AG04450 (cell line): ENCODE measurements at places on chromosomes 4 and X.

DNA sequence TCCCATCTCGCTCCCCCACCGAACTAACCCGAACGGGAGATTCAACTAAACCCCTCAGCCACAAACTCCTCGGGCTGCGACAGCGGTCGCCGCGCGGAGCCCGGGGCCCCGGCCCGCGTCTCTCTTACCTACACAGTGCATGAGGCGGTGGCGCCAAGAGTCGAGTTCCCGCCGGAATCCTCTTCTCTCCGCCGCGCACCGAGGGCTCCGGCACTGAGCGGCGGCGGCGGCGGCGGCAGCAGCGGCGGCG, 160 bp downstream of the LCORL start:
- DNase-seq, result no peak

GRCh38 chr4:10032625-10033024, 11.3 kb upstream of the SLC2A9 start:
- no peak for DNase-seq

- DNase-seq, result no peak
These were observed 31.0 kb upstream of the SOD3 start for GRCh38 chr4:24764345-24764744.

- no peak for DNase-seq
These were observed 49.5 kb downstream of the JADE3 start for GRCh38 chrX:46961574-46962283.

DNA sequence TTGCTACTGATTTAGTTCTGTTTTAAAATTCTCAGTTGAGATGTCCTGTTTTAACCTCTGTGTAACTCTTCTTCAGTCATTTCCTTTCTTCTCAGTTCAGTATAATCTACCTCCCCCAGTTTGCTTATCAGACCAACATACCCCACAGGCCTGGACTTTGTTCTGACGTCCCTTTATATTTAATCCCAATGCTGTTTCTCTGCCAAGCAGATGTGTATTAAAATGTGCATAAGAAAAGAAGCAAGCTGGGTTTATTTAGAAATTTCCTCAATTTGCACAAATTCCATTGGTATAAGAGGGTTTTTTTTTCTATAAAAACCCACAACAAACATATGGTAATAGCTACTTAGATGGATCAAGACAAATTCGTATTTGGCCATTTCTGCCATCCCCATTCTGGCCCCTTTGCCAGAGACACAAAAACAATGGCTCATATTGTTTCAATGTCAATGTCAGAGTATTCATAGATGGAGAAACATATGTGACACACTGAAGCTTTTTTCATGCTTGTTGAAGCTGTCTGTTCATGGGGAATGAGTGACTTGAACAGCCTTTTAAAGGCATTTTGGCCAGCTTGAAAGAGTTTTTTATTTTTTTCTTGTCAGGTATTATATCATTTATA, 24.5 kb downstream of the HCCS start:
- DNase-seq, result no peak

GRCh38 chrX:33970028-33970967, 161.8 kb downstream of the FAM47A start:
- no peak for DNase-seq

- no peak for DNase-seq
These were observed 168.5 kb downstream of the IL15 start for GRCh38 chr4:141804836-141805235.

- DNase-seq, result no peak
These were observed 106.7 kb downstream of the KIT start for GRCh38 chr4:54764476-54764875.

- no peak for DNase-seq
These were observed 513 bp downstream of the NHSL2 start for GRCh38 chrX:71910986-71911730.

DNA sequence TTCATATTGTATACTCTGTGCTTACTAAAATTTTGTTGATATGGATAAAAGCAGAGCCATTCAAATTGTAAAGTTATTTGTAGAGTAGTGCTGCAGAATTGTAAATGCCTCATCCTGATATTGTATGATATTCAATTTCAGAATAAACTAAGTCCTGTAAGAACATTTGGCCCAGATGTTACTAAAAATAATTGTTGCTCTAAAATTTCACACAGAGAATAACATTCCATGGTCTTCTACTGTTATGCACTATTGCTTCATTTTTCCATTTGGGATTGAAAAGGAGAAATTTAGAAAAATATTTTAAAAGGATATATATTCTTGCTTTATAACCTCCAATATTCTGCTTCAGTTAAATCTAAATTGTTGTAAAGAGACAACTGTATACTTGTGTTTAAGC, 195.6 kb downstream of the LARP7 start:
- no peak for DNase-seq

DNA sequence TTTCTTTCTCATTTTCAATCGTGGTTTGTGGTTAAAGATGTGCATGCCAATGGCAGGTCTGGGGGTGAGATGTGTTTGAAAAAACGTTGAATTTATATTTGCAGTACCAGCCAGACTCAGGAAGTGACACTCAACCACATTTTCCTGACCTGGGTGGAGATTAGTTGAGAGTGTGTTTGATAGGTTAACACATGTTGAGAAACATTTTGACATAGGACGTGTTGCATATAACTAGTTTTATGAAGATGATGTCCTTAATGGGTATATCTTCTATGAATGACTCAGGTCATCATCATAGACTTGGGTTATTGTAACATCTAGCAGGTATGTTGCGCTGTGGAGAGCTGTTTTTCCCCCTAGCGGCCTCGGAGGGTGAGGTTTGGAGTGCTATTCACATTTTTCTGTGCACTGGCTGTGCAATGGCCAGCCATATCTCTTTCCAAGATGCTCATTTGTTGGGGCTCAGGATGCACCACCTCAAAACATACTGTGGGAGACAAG, 21.7 kb upstream of the CD38 start:
- DNase-seq, result no peak

DNA sequence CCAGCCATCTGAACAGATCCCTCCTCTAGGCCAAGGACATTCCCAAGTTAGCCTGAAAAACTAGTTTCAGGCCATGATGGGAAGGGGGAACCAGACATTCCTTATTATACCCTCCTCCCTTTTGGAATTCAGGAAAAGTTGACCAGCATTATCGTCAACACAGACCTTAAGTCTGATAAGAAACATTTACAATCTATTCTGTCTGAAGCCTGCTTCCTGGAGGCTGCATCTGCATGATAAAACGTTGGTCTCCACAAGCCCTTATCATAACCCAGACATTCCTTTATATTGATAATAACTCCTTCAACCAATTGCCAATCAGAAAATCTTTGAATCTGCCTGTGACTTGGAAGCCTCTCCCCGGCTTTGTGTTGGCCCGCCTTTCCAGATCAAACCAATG, 44.3 kb downstream of the EFHC2 start:
- no peak for DNase-seq

- DNase-seq, result peak; percentile 36
These were observed at the start of gene ARMCX2 for GRCh38 chrX:101659601-101660063. TSS of gene ARMCX2 (minus strand) at chrX:101659850. CDS start at chrX:101657588, 2,262 bp downstream.

DNA sequence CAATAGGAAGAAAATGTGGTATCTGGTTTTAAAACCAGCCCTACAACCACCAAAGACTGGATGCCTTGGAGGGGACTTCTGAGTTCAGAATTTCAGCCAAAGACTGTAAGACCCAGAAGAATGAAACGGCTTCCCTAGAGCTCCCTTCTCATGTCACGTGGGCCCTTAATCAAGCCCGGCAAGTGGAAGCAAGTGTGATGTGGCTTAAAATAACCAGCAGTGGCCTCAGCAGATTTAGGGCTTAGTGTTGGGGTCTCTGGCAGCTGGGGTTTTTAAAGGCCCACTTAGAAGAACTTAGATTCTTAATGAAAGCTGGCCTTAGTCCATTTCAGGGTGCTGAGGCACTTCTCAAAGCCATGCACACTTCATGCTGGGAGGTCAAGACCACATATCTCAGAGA, 111.2 kb upstream of the TBC1D9 start:
- no peak for DNase-seq

- DNase-seq, result no peak
These were observed 142.5 kb downstream of the HHIP start for GRCh38 chr4:144788469-144788868.

GRCh38 chr4:3703677-3704521, 62.3 kb upstream of the ADRA2C start:
- no peak for DNase-seq

GRCh38 chr4:97150966-97151365, 992.3 kb downstream of the STPG2 start:
- no peak for DNase-seq

DNA sequence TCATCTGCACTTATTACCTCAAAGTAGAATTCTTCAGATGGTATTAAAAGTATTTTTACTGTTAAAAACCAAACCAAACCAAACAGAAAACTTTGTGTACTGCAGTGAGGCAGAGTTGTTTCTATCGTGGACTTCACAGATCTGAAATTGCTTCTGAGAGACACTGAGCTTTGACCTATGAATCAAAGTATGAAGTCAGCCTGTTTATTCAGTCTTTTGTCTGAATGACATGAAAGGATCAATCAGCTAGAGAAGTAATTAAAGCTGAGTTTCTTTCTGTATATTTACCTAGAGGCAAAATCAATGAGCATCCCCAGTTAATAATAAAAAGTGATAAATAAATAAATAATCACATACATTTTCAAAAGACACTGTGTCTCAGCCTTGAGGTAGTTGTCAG, 2121.0 kb downstream of the PCDH7 start:
- no peak for DNase-seq

DNA sequence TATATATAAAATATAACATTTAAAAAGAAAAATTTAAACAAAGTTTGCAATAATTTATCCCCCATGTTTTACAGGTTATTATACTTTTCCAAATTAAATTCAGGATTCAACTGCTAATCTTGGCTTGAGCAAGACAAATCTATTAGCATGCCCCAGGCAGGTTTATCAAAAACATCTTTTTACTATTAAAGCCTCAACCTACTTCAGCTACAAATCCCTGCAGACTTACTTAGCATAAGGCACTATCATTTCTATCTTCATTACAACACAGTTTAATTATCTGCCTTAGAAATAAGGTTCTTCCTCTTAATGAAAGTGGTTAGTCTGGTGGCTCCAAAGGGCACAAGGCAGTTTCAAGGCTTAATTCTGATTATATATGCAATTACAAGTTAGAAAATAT, 477.6 kb downstream of the PACRGL start:
- no peak for DNase-seq

GRCh38 chrX:134721766-134722532, 63.7 kb upstream of the PLAC1 start:
- DNase-seq, result no peak

DNA sequence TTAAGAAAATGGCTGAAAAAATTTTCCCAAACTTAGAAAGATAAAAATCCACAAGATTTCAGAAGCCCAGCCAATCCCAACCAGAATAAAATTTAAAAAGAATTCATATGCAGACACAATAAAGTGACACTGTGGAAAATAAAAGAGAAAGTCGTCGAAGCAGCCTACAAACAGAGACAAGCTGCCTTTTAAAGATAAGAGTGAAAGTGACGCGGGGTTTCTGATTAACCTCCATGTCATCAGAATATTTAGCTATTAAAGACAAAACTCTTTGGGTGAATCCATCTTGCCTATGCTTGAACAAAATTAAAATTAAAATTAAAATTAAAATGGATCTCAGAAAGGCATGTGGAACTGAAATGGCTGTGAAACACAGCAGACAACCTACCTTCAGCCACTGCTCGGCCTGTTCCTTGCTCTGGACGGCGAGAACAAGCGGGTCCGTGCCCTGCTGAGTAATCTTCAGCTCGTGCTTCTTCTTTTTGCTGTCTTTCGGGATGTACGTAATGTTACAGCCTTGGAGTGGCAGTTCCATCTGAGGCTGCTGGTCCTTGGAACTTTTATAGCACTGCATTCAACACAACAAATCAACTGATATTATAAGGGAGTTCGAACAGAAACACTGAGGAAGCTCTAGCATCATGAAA, 101.4 kb downstream of the AFAP1 start:
- DNase-seq, result no peak

DNA sequence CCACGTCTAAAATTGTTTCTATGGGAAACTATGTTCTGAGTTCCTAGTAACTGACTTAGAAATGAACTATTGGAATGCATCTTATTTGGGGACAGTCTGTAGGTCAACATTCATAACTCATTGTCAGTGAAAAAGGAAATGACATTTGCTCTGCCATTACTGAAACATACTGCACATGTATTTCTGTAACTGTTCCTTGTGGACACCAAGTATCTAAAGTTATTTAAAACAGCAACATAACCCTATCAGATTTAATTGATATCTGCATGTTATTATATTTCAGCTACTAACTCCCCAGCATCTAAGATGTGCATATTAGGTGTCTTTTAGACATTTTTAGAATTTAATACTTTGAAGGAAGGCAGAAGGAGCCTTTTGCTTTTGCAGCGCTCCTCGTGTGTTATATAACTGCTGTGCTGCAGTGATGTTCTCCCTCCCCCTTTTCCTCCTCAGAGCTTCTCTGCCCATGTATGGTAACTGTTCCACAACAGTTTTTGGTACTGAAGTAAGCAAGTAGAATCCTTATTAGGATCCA, 37.2 kb upstream of the TMEM131L start:
- no peak for DNase-seq

DNA sequence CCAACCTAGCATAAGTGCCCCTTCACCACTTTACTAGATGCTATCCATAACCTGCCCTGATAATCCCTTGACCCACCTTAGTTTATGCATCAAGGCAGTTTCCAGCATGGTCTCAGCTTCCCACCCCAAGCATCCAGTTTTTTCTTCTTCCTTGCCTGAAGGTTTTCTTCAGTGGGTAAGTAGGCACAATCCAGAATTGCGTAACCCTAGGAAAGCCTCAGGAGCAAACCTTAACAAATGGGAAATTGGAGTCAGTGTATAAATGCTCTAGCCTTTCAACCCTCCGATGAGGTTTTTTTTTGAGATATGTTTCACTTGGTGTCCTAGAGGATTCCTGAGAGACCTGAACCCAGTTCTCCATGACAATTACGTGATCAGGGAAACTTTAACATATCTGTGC, 614.0 kb upstream of the BOD1L1 start:
- DNase-seq, result no peak

- no peak for DNase-seq
These were observed 40.7 kb downstream of the TIGD4 start for GRCh38 chr4:152738827-152739226.

GRCh38 chr4:76016393-76016792, 6.9 kb downstream of the CXCL10 start:
- DNase-seq, result no peak

DNA sequence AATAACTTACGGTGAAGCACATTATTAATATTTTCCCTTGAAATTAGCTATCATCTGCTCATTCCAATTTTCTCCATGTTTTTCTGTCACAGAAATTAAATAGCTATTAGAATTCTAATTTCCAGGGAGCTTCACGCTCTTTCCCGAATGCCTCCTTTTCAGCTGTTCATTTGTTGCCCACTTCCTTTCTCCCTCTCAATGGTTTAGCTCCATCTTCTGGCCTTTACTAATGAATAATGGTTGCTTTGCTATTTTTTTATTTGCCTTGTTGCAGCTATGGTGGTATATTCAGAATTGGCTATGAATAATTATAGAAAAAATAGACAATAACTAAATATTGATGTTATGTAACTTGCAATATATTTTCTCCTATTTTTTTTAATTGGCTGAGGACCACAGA, 70.5 kb downstream of the GRIA2 start:
- DNase-seq, result no peak

DNA sequence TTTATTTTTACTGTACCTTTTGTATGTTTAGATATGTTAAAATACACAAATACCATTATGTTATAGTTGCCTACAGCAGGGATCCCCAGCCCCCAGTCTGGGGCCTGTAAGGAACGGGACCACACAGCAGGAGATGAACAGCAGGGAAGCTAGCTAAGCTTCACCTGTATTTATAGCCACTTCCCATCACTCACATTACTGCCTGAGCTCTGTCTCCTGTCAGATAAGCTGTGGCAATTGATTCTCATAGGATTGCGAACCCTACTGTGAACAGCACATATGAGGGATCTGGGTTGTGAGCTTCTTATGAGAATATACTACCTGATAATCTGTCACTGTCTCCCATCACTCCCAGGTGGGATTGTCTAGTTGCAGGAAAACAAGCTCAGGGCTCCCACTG, 73.9 kb downstream of the BMPR1B start:
- DNase-seq, result no peak
